ENCODE measurements at places on chromosomes 3 and 15.

DNA sequence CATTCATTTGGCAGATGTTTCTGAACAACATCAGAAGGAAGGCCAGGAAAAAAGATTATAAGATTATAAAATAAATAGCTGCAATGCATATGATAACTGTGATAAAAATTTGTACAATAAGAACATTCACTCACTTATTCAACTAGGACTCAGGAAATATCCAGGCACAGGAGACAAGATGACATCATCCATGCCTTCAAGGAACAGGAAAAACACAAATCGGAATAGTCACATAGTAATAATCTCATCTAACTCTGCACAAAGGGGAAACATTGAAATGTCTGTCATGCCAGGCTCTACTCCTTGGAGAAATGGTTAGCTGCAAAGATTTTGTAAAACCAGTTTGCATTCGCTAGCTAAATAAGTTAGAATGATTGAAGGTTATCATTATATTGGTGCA lies 233.5 kb upstream of the AGTR1 start:
- no peak for DNase-seq

- DNase-seq, result no peak
Observed at GRCh38 chr3:157683668-157684067, 180.5 kb upstream of the VEPH1 start.

DNA sequence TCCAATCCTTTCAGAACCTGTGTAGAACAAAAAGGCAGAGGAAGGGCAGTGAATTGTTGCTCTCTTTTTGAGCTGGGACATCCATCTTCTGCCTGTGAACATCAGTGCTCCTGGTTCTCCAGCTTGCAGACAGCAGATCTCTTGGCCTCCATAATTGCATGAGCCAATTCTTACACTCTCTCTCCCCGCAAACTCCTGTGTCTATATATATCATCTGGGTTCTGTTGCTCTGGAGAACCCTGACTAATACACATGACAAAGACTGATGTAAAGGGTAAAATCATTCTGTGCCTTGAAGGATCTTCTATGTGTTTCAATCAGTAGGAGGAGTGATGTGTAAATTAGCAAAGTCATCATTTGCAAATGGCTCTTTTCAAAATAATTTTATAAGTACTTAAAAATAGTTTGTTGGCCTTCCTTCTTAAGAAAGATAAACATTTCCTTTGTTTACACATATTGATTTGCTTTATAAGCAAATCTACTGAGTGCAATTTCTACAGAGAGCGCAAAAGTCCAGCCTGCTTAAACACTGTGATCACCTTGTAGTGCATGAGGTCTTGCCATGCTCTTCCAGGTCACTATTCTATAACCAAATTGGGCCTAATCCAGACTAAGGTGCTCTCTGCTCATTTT lies 154.9 kb upstream of the ANKRD28 start:
- no peak for DNase-seq

DNA sequence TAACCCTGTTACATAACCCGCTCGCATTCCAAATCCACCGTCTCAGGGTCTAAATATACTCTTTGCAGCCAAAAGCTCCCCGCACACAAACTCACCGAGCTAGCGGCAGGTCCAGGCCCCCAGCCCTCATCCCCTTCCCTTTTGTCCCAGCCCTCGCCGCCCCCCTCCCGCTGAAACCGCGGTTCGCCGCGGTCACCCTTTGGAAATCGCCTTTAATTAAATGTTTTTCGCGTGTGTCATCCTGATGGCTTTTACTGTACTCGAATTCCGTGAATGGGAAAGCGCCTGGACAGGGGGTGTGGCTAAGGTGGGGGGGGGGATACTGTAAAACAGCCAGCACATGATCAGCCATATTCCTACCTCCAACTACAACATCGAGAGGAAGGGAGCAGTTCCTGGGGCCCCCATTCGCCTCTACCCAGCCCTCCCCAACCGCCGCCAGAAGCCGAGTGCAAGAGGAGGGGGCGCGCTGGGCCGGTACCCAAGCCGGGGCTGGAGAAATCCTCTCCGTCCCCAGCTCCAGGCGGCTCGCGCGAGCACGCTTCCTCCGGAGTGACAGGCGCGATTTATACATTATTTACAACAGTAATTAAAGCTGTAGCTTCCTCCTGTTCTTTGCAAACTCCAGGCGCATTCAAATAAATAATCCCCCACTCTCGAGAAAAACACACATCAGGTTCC lies 1.7 kb downstream of the RORA start:
- DNase-seq, result peak; percentile 23

GRCh38 chr3:120615847-120616609 lies 19.9 kb downstream of the NDUFB4 start:
- peak; percentile 63 for DNase-seq

GRCh38 chr3:196688349-196688748 lies 23.7 kb downstream of the CEP19 start:
- DNase-seq, result peak; percentile 94

DNA sequence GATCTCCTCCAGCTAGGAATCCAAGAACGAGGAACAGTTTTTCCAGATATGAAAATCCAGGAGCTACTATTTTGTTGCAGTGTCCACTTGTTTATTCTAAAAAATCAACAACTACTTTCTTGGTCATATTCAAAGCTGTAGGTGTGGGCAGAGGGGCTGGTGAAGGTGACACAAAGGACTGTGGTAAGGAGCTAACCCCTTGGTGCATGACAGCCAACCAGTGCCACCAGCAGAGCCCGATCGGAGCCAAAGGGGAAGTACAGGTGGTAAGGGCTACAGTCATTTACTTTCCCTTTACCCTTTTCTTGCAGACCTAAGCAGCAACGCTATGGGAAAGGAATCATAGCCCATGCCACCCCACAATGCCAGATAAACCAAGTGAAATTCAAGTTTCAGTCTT lies 30.7 kb downstream of the PLA1A start:
- DNase-seq, result no peak

GRCh38 chr3:38151667-38152265 lies 13.3 kb downstream of the MYD88 start:
- no peak for DNase-seq

GRCh38 chr3:154275965-154276364 lies 48.3 kb downstream of the DHX36 start:
- DNase-seq, result no peak

GRCh38 chr3:119427669-119428068 lies 35.7 kb downstream of the TMEM39A start:
- DNase-seq, result no peak

DNA sequence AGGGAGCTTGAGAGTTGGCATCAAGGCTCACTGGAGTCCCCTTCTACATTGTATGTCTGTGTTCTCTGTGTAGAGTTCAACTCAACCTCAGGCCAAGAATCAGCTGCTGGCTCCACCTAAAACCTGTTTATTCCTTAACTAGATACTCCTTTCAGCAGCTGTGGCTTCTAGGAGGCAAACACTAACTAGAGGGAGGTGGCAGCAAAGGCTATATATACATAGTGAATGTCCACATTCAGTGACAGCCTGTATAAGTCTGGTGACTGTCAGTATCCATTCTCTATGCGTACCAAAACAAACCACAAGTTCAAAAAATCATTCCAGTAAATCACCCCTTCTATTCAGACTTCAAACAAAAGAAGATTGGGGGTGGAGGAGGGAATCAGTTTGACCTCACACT lies 184.3 kb downstream of the CDIN1 start:
- no peak for DNase-seq

DNA sequence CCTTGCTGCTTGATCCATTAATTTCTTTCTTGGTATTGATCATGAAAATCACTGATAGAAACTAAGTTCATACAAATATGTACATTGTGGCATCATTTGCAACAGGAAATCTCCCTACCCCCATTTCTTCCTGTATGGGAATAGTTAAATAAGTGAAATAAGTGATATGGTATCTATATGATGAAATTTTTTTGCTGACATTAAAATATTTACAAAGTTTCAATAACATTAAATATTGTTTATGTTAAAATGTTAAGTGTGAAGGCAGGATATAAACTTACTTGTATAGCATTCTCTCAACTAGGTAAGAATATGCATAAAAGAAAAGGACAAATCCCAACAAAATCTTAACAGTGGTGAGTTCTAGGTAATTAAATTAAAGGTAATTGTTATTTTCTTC lies 60.1 kb upstream of the ETV5 start:
- no peak for DNase-seq

DNA sequence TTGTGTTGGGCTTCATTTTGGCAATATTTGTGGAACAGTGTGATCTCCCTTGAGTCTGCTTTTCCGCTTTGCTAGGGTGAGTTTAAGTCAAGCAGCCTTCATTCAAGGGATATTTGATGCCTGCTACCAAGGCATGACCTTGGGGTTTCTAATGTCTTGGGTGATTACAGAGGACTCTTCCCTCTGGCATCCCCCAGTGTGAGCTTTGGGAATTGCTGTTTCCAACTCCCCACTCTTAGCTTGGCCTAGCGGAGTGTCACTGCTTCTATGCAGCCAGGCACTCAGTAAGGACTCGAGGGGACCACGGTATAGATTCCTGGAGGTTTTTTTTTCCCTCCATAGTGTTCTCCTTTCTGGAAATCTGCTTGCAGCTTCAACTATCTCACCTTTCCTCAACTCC lies 21.1 kb downstream of the GCNT3 start:
- no peak for DNase-seq

GRCh38 chr3:133158686-133159085 lies 120.5 kb downstream of the TMEM108 start:
- no peak for DNase-seq

- no peak for DNase-seq
Observed at GRCh38 chr3:46998121-46998851, 18.8 kb downstream of the NBEAL2 start.

GRCh38 chr3:195440379-195440778 lies 2.4 kb downstream of the ACAP2 start:
- no peak for DNase-seq

DNA sequence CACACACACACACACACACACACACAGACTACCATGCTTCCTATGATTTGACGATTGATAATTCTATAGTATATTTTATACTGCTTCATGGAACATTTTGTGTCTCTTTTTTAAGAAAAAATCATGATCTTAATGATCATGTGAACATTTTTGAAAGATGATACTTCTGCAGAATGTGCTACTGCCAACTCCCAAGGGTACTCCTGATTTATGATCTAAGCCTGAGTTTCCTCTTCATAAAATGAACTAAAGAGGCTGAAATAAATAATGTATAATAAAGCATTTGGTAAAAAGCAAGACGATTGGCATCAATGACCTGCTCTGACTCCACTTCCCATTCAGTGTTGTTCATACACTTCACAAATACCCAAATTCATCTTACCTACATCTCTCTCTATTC lies 333.8 kb upstream of the RBMS3 start:
- peak; percentile 52 for DNase-seq

- DNase-seq, result no peak
Observed at GRCh38 chr3:100113723-100114412, 433 bp downstream of the FILIP1L start.

DNA sequence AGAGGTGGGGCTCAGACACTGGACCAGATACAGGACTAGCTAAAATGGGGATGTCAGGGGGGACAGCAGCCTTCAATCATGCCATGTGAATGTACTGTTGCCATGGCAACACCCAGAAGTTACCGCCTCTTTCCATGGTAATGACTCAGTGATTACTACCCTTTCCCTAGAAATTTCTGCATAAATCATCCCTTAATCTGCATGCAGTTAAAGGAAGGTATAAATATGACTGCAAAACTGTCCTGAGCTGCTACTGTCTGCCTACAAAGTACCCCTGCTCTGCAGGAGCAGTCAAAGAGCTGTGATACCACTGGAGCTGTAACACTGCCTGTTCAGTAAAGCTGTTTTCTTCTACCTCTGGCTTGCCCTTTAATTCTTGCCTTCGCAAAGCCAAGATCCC lies 168.2 kb downstream of the PEAK1 start:
- DNase-seq, result peak; percentile 4

DNA sequence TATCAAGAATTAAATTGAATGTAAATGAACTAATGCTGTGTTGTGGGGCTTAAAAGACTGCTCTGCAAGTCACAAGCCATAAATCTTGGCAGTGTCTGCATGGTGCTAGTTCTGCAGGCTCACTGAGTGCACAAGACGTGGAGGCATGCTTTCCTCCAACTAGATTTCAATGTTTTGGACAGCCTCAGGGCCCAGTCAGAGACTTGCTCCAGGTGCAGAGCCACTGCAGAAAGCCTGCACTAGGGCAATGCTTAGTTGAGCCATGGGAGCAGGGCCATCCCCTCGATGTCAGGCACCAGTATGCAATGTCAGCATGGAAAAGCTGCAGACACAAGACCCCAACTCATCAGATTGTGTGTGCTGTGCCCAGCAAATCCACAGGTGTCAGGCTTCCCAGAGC lies 234.5 kb upstream of the CDIN1 start:
- DNase-seq, result no peak

GRCh38 chr3:50120364-50121071 lies 31.8 kb downstream of the RBM5 start:
- no peak for DNase-seq

DNA sequence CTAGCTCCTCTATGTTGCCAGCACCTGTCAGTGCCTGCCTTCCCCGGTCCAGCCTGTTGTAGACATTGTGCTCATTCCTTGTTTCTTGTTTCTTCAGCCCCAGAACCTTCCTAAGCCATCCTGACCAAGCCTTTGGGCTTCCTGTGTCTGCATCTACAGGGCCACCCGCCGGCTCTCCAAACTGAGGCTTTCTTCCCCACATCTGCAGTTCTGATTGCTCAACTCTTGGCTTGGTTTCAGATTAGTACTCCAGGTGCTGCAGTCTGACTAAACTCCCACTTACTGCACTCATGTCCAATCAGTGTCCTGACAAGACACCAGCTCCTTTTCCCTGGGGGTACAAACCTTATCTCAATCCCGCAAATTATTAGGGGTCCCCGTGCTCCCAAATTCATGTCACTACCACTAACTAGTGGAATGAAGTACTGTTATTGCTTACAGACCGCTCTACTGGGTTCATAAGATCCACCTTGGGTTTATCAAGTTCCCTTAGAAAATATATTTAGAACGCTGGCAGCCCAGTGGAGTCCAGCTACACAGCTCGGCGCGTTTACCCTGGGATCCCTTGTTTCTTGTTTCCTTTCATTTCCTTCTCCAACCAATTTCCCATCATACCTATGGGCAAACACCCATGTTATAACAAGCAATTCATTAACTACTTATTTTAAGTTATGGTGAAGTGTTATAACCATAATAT lies 114.2 kb upstream of the TJP1 start:
- no peak for DNase-seq

DNA sequence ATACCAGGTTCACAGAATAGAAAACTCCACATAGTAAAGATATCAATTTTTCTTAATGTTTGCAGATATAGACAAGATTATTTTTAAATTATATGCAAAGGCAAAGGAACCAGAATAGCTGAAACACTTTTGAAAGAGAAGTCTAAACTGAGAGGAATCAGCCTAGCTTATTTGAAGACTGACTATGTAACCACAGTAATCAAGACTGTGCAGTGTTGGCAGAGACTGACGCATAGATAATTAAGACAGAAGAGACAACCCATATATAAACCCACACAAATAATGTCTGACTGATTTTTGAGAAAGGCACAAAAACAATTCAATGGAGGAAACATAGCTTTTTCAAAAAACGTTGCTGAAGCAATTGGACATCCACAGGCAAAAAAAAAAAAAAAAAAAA lies 28.6 kb upstream of the ACKR4 start:
- DNase-seq, result no peak

- DNase-seq, result peak; percentile 62
Observed at GRCh38 chr3:111577798-111578685, 17.1 kb downstream of the ZBED2 start.

All from fibroblast of gingiva (primary cell).